ENCODE measurements at places on chromosomes 2 and 18.

- no peak for DNase-seq
These were observed 40.9 kb upstream of the CTLA4 start for GRCh38 chr2:203826704-203827103.

DNA sequence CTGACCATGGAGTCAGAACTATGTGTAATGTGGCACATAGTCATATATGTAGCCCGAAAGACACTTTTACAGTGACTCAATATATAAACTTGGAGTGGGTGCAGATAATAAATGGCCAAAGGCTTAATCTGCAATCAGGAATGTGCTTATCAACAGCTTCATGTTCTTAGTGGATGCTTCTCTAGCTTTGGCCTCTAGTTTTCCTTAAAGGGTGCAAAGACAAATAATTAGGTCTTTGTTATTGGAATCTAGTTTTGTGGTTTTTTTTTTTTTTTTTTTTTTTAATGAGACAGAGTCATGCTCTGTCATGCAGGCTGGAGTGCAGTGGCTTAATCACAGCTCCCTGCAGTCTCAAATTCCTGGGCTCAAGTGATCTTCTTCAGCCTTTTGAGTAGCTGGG, 625.6 kb downstream of the EPHA4 start:
- no peak for DNase-seq

DNA sequence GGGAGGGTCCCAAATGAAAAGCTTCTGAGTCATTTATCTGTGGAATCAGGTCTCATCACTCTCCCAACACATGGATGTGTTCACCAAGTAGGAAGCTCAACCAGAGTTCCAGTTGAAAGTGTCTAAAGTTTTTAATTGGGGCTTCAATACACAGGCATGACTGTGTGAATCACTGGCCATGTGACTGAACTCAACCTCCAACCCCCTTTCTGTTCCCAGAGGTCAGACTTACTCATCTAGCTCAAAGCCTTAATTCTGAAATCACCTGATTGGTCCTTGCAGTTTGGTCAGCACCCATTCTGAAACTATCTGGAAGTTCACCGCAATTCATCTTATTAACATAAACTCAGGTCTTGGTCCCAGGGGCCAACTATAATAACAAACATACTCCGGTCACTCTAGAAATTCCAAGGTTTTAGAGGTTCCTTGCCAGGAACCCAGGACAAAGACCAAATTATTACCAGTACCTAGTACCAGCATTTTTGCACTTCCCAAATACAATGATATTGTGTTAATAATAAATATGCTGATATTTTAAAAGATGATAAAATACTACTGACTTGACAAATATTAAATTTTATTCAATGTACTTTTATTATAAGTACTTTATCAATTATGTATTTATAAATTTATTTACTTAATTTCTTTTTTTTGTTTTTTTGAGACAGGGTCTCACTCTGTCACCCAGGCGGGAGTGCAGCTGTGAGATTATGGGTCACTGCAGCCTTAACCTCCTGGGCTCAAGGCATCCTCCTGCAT, 10.7 kb upstream of the RBM45 start:
- no peak for DNase-seq

DNA sequence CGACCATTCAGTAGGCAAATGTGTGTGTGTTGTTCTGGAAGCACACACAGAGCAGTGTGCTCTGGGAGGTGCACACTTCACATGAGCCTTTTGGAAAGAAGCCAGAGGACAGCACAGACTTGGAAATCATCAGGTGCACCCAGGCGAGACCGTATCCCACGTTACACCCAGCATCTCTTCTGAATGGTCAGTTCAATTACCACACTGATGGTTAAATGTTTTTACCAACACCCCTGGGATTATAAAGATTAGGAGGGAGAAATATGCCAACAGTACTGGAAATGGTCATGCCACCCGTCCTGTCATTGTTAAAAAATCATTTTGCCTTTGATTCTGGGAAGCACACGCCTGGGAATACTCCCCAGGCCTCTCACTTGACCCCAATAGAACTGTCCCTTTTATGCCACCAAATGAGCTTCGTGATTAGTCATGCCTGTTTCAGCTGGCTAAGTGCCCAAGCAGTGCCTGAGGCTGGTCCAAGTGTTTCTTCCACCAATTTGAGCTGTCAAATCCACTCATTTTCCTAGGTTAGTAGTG, 183.7 kb downstream of the NRP2 start:
- DNase-seq, result no peak

- DNase-seq, result no peak
These were observed 29.8 kb upstream of the ZNF407 start for GRCh38 chr18:74567822-74568221.
